ENCODE measurements at places on chromosomes 7 and 10.

GRCh38 chr10:8588135-8588534 is 533.6 kb downstream of the GATA3 start:
- no peak for DNase-seq

- DNase-seq: peak; percentile 59
Observed at GRCh38 chr7:95690367-95690947, 81.9 kb upstream of the DYNC1I1 start.

DNA sequence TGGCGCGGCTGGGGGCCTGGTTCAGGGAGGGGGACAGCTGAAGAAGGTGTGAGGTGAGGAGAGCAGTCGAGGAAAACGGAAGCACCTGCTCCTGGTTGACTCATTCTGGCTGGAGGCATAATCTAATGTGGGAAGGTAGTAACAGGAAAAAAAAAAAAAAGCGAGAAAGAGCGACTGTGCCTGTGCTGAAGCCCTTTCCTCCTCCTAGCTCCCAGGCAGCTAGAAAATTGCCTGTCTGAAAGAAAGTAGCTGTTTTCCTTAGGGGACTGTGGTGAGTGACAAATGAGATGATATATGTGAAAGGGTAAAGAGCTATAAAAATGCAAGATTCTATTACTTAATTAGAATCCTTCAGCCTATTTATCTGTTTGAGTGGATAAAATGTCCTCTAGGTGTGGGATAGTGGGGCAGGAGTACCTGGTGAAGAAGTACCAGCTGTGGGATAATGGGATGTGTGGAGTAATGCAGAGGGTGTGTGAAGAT is 4.9 kb upstream of the MEST start:
- DNase-seq: no peak

DNA sequence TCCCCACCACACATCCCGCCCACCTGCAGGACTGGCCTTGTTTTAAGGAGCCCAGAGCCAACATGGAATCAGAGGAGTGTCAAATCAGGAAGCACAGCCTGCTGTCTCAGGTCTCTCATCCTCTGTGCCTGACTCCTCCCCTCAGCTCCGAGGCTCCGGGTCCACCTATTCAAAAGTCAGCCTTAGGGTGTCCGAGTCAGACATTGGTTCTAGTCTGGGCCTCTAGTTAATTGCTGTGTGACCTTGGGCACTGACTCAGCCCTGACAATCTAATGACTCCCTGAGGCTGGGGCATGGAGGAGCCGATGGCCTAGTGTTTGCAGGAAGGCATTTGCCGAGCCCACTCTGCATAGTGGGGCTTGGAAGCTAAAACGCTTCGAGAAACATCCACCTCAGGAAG is 223.1 kb upstream of the PPP2R2D start:
- no peak for DNase-seq

DNA sequence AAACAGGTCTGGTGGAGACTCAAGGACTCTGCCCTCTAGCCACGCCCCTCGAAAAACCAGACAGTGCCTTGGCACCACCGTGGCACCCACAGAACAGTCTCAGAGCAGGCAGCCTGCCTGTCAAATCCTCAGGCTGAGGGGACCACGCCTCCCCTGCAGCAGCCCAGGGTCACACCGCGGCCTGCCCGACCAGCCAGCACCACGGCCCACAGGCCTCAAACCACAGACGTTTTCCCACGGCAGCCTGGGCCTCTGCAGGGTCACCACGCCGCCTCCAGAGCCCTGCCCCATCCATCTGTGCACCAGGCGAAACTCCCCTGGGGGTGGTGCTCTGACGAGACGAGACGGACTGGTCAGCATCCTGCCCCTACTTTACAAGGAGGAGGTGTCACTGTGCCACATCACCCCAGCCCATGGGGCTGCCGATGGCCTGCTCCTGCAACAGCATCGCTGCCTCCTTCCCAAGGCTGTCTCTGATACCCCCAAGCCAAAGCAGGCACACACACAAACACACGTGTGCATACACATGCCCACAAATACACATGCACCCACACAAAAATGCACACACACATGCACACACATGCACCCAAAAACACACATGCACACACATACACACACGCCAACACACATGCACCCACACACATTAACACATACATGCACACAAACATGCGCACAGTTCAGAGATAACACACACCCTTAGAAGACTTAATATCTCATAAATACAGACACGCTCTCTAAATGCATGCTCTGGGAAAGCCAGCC is 24.6 kb downstream of the PAPOLB start:
- DNase-seq: peak; percentile 35

GRCh38 chr7:367351-367901 is 77.5 kb downstream of the FOXL3 start:
- DNase-seq: no peak

DNA sequence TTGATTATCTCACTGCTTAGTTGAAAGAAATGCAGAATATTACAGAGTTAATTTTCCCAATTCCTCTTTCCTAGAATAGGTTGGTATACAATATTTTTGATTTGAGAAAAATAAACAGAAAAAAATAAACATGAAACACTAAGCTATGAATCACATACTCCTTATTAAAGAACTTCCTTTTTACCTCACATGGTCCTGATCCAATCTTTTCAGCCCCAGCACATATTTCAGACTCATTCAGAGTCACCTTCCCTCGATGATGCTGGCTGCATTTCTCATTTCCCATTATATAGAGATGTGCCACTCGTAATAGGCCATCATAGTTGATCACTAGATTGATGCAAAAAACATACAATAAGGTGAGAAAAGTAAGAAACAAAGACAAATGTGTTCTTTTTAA is 64.6 kb downstream of the HGF start:
- no peak for DNase-seq

GRCh38 chr7:157228864-157229422 is 90.2 kb downstream of the UBE3C start:
- peak; percentile 44 for DNase-seq

DNA sequence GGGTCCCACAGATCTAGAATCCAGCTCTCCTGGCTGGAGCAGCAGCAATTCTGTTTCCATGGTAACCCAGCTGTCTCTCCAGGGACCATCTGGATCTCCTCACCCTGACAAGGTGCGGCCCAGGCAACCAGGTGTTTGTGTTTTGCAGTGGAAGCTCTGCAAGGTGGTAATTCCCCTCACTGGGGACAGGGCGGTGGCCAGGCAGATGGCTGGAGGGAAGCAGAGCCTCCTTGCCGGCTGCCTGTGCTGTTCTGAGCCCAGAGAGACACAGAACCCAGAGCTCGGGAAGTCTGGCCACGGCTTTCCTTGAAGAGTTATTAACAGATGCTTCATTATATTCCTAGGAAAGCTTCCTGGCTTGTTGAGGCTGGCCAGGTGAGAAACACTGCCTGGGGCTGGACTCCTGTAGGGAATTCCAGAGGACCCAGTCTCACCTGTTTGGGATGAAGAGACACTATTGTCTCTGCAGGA is 118.2 kb upstream of the PPIF start:
- peak; percentile 27 for DNase-seq

- no peak for DNase-seq
Observed at GRCh38 chr10:77348751-77349150, 288.9 kb downstream of the KCNMA1 start.

DNA sequence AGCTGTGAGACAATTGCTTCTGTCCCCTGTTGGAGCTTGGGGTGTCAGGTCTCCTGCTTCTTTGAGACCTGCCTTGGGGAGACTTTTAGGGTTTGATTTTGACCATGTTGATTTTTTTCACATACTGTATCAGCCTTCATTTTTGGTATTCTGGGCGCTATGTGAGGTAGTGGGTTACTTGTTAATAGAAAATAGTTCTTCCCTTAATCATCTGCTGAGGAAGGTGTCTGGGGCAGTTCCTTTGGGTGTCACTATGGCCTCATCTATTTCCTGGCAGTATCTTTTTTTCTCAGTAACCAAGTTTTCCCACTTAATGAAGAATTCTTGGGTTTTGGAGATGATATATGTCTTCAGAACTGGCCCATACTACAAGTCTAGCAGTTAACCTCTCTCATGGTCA is 4.6 kb upstream of the NOLC1 start:
- DNase-seq: no peak

GRCh38 chr7:158129037-158130022 is 458.3 kb downstream of the PTPRN2 start:
- DNase-seq: no peak

GRCh38 chr7:37665352-37666022 is 18.1 kb upstream of the GPR141 start:
- no peak for DNase-seq

GRCh38 chr7:108086546-108086945 is 43.6 kb downstream of the LAMB4 start:
- DNase-seq: no peak

- DNase-seq: no peak
Observed at GRCh38 chr10:7300384-7300971, 110.4 kb downstream of the SFMBT2 start.

- no peak for DNase-seq
Observed at GRCh38 chr7:137006293-137006692, 137.8 kb downstream of the CHRM2 start.

DNA sequence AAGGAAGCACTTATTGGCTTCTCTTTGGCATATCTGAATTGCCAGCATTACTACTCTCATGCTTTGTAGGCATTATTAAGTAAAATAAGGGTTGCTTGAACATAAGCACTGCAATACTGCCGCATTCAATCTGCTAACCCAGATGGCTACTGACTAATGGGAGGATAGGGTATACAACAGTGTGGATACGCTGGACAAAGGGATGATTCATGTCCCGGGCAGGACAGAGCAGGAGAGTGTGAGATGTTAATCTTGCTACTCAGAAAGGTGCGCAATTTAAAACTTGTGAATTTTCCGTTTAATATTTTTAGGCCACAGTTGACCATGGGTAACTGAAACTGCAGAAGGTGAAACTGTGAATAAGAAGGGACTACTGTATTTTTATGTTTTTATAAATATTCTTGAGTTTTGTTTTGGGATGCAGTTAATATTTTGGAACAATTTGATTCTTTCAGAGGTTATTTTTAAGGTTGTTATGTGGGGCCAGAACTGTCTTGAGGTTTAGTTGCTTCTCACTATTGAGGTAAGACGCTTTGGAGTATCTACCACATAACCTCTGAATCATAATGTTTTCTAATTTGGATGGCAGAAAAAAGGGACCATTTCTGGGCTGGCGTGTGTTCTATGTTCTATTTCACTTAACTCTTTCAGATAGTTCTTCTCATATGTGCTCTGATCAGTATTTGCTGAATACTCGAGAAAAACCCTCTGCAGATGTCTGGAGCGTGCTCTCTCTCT is 75.7 kb upstream of the SYPL1 start:
- no peak for DNase-seq

- DNase-seq: no peak
Observed at GRCh38 chr7:131066635-131067034, 261.0 kb upstream of the MKLN1 start.

DNA sequence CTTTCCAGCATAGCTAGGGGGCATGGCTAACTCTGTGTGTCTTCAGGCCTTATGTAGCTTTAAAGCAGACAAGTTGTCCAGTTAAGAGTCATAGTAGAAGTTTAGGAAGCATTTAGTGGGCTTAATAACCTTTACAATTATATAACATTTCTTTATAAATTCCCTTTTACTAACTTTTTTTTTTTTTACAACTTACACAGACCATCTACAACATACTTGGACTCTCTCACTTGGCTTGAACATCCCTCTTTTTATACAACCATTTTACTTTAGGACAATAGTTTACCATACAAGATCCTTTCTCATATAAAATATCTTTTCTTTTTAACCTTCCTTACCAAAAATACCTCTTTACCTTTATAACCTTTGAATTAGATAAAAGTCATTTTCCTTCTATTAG is 26.3 kb downstream of the SP4 start:
- no peak for DNase-seq

DNA sequence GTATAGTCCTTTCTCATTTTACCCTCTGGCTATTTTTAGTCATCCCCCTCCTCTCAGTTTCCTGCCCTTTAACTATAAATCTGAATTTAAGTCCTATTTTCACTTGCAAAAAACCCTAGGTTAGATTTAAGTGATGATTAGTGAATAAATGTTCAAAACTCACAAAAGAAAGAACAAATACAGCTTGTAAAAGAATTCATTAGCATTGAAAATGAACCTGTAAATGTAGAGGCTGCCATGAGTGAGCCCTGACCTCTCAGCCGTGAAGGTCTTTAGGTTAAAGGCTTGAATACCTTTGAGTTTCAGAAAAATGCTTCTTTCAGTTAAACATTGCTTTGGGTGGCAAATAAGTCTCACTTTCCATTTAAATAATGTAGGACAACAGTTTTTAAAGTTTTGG is 2.0 kb upstream of the SLC16A12 start:
- DNase-seq: no peak

- DNase-seq: no peak
Observed at GRCh38 chr10:101367569-101368453, 13.8 kb downstream of the BTRC start.

DNA sequence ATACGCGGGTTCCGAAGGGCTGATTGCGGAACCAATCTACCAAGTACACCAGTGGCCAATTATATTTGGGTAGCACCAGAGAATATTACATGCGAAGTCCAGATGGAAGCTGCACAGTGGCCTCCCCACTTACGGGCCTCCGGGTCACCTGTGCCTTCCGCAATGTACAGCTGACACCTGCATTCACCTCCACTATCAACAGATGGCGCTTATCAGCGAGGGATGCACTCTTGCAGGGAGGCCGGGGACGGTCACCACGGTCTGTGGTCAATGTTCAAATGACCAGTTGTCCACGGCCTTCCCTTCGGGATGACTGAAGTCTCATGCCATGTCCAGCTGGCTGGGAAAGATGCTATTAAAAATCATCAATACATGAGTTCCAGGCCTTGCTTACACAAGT is 47.6 kb downstream of the SLIT1 start:
- no peak for DNase-seq

- no peak for DNase-seq
Observed at GRCh38 chr7:105853931-105854419, 22.4 kb downstream of the ATXN7L1 start.

GRCh38 chr7:96667026-96667425 is 42.6 kb downstream of the SEM1 start:
- no peak for DNase-seq

GRCh38 chr10:79021948-79022499 is 46.7 kb upstream of the ZMIZ1 start:
- DNase-seq: no peak

GRCh38 chr10:44781131-44781530 is 130.0 kb upstream of the TMEM72 start:
- DNase-seq: no peak

GRCh38 chr10:37246637-37247036 is 121.2 kb downstream of the ANKRD30A start:
- DNase-seq: no peak

DNA sequence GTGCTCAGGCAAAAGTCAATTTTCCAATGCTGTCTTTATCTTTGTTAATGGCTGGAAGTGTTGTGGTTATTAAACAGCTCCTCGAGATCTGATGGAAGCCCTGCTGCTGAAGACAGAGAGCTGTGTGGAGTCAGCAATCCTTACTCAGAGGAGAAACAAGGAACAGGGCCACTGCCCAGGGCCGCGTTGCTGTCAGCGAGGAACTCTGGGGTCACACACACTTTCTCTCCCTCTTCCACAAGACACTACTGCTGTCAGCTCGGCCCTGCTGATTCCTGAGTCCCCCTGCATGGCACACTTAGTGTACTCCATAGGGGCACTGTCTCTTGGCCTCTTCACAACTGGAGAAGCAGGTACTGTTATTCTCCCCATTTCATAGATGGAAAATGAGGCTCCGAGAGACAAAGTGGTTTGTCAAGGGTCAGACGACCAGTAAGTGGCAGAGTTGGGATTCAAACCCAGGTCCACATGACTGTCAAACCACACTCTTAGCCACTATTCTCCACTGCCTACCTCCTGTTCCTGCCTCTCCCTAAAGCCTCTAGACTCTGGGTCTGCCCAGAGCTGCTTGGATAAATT is 29.3 kb upstream of the PDCD4 start:
- DNase-seq: peak; percentile 58
